ENCODE measurements at places on chromosomes 6 and 20.

DNA sequence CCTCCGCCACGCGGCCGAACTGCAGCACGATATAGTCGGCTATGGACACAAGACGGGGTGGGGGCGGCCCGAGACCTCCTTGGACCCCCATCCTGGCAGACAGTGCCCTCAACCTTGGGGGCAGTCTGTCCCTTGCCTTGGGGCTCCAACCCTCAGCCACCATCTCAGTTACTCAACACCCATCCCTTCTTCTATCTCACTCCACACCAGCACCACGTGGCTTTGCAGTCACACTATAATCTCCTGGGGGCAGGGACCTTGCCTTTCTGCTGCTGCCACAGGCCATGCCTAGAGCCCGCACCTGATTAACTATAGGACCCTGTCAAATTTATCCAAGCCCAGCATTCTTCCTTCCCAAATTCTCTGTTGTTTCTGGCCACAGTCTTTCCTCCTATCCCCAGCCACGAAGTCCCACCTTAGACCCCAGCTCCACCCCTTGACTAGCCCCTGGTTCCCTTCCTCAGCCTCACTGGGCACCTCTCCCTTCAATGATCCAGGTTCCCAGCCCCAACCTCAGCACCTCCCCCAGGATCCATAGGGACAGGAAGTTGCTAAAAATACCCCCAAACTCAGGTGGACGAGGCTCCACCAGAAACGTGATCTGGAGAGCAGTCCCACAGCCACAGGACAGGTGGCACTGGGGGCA lies 1.7 kb upstream of the TEAD3 start:
- DNase-seq: no peak

- no peak for DNase-seq
These were observed 1133.3 kb upstream of the ADGRB3 start for GRCh38 chr6:67501755-67502154.

DNA sequence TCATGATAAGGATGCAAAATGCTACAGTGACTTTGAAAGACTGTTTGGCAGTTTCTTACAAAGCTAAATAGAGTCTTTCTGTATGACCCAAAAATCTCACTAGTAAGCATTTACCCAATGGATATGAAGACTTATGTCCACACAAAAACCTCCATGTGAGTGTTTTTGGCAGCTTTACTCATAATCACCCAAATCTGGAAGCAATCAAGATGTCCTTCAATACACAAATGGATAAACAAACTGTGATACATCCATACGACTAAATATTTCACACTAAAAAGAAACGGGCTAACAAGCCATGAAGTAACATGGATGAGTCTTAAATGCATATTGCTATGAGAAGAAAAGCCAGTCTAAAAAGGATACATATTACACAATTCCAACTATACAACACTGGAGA lies 117.2 kb downstream of the PDE10A start:
- DNase-seq: no peak

DNA sequence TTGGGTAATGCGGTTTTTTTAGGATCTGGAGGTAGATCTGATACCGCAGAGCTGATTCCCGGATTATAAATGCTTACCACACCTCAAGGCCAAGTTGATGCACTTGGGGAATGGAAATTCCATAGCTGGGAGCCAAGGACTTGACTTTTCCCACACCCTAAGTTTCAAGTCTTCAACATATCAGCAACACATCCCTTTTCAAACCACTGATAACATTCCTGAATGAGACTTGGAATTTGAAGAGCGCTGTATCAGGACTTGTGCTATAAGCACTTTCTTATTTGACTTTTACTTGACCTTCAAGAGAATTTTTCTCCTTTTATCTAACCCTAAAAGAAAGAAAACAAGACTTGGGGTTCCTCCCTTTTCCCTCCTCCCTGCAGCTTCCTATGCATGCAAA lies 90.6 kb upstream of the NAA20 start:
- DNase-seq: no peak

- DNase-seq: no peak
These were observed 138.6 kb upstream of the MARCKS start for GRCh38 chr6:113718588-113718987.

DNA sequence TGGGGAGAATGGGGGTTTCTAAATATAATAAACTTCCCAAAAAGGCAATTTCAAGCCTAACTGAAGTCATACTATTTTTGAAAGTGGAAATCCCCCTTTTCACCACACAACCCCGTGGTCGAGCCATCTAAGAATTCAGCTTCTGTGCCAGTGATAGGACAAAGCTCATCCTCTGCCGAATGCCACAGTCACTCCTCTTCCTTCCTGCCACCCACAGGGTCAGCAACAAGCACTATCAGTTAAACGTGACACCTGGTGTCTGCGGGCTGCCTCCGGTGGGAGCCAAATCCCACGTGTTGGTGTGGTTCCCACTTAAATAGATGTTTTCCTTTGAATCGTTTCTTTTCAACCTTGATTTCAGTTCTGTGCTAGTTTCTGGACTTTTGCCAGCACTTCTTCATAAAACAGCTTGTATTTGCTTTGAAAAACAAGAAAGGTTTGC lies 60.7 kb downstream of the TNFAIP3 start:
- peak; percentile 85 for DNase-seq

GRCh38 chr6:67449602-67450001 lies 1185.5 kb upstream of the ADGRB3 start:
- DNase-seq: no peak

- DNase-seq: no peak
These were observed 21.1 kb upstream of the TMEM181 start for GRCh38 chr6:158538741-158539140.

DNA sequence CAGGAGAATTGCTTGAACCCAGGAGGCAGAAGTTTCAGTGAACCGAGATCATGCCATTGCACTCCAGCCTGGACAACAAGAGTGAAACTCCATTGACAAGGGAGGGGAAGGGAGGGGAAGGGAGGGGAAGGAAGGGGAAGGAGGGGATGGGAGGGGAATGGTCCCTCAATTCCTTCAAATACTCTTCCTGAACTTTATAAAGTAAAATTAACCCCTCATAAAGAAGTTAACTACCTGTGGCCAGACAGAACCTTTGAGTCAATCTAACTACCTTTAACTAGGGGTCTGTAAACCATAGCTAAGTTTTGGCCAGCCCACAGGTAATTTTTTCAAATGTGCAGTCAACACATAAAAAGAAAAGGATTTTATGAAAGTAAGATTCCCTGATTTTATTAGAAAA lies 131.0 kb downstream of the ZMYND8 start:
- no peak for DNase-seq

DNA sequence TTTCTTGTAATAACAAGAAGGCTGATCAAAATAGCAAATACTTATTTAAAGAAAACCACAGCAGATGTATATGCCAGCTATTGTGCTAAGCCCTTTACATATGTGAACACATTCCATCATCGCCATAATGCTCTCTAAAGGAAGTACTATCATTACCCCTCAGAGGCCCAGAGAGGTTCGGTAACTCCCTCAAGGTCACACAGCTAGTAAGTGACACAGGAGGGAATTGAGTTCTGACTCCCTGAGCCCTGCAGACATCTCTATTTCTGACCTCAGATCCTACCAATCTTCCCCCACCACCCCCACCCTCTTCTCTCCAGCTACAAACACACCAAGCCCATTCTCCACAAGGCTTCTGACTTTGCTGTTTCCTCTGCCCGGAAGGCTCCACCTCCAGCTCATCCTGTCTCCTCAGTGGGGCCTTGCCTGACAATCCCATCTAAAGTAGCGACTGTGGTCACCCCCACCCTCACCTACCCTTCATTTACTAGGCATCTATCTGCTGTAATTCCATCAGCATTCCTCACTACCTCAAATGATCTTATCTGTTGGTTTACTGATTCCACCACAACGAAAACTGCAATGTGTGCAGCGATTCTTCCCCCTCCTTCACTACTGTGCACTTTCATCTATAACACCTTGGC lies 234.5 kb downstream of the LRFN2 start:
- no peak for DNase-seq

- no peak for DNase-seq
These were observed 45.6 kb downstream of the NFATC2 start for GRCh38 chr20:51496964-51497363.

DNA sequence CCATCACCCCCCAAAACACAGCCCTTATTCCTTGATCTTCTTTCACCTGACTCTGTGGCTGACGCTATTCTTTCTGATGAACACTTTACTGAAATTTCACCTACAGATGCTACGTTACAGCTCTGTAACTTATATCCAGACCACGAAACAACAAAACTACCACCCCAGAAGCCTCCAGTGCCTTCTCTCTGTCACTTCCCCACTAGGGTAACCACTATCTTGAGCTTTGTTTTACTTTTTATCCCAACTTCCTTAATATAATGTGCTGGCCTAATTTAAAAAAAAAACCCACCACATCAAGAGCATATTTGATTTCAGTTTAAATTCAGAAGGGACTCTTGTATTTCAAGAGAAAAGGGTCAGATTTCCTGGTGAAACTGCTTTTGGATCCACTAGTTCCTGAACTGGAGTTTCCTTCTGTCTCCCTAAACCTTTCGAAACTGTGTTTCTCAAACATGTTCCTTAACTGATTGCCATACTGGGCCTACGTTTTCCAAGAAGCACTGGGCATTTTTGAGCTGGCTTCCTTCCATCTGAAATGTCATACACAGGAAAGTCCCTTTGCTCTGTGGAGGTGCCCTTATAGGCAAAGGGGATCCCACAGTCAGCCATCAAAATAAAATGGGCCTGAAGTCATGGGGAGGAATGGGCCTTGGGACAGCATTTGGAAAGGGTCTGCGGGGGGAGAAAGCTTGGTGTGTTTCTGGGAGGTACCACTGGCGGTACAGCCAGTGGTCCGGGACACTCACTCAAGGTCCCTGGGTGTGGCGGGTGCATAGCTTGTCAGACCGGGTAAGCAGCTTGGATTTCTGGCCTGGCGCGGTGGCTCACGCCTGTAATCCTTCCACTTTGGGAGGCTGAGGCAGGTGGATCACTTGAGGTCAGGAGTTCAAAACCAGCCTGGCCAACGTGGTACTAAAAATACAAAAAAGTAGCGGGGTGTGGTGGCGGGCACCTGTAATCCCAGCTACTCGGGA lies 25.8 kb upstream of the RTF2 start:
- no peak for DNase-seq

DNA sequence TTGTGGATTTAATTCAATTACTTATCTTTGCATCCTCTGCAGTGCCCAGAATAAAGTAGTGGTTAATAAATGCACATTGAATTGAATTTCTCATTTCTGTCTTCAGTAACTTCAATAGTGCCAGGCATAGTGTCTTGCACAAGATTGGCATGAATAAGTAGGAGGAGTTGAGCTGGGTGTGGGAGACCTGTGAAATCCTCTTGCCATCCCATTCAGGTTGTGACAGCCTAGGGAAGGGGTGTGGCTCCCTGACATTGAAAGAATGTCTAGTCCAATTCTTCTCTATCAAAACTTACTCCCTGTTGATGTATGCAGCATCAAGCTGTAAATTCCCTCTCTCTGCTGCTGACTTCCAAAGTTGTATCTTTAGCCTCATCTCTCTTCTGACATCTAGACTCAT lies 73.2 kb downstream of the CDH22 start:
- no peak for DNase-seq

GRCh38 chr20:49171909-49172308 lies 16.2 kb downstream of the STAU1 start:
- no peak for DNase-seq

DNA sequence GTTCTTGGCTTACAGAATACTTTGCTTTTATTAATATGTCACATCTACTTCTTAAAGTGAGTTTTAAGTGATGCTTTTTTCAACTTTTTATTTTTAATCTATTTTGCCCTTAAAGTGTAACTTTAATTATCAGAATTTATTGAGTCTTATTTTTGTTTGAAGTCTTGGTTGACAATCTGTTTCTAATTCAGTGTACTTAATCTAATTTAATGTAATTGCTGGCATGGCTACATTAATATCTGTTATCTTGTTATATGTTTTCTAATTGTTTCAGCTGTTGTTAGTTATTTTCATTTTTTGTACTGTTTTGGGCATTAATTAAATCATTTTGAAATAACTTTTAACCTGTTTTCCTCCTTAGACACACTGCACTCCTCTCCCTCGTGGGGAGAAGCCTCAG lies 558.7 kb upstream of the EYS start:
- no peak for DNase-seq

DNA sequence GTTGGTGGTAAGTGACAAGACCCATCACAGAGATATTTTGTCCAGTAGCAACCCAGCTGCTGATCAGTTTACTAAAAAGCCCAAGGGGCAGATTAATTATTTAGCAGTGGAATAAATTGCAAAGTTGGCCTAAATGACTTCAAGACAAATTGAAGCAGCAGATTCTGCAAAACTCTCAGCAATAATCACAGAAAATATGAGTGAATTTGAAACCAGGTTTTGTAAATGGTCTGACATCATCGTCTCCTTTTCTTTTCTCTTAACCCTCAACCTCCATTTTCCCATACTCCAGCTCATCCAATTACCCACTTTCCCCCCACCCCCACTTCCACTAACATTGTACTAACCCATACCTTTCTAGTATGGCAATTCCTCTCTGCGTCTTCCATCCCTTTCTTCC lies 11.3 kb upstream of the PTPRK start:
- no peak for DNase-seq

DNA sequence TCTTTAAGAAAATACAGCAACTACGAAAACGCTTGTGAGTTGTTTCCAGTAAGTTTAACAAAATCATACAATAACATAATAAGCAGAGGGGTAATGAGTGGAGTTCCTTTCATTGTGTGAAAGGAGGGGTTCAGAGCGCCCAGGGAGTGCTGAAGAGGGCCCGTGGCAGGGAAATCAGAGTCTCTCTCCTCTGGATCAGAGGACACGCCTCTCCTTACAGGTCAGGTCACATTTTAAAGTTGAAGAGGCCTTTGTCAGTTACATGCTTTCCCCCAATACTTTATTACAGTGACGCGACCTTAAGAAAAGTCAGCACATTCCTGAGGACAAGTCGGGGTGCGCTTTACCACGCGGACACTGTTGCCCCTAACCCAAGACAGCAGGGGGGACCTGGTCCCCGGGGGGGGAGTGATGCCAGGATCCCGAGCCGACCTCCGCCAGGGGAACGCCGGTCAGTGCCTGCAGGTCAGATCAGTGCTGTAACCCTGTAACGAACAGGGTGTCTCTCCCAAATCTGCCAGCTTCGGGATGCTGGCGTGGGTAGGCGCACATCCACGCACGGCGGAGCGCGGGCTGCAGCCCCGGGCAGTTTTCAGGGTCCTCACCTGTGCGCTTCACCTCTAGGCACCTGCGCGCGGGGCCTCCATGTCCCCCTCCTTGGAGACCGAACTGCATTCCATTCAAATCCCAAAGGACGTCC lies 848 bp downstream of the DACT2 start:
- no peak for DNase-seq

- DNase-seq: no peak
These were observed 102.3 kb downstream of the UBE3D start for GRCh38 chr6:82963191-82963925.

DNA sequence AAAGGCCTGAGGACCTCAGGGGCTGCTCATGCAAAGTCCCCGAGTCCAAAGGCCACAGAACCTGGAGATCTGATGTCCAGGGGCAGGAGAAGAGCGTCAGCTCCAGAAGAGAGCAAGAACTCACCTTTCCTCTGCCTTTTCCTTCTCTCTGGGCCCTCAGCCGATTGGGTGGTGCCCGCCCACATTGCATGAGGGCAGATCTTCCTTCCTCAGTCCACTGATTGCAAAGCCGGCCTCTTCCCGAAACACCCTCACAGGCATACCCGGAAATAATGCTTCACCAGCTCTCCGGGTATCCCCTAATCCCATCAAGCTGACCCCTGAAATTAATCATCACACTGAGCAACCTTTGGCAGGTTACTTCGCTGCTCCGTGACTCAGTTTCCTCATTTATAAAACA lies 33.4 kb downstream of the SPDEF start:
- DNase-seq: no peak

GRCh38 chr6:41358503-41358902 lies 23.1 kb downstream of the NCR2 start:
- no peak for DNase-seq

GRCh38 chr6:154821638-154822037 lies 88.4 kb downstream of the SCAF8 start:
- DNase-seq: no peak
